ENCODE measurements at places on chromosomes 12 and 14. TPM values are rescaled to one million over a fixed set of nuclear protein-coding genes. Genes with fewer than 3 reads are reported as not detected.

- no peak for DNase-seq
These were observed 9.1 kb downstream of the PROX2 start for GRCh38 chr14:74866708-74867389.

- DNase-seq = no peak
These were observed 336.1 kb downstream of the BCL11B start for GRCh38 chr14:98935921-98936320.

- DNase-seq = no peak
These were observed 171.4 kb downstream of the PHETA1 start for GRCh38 chr12:111197376-111197944.

DNA sequence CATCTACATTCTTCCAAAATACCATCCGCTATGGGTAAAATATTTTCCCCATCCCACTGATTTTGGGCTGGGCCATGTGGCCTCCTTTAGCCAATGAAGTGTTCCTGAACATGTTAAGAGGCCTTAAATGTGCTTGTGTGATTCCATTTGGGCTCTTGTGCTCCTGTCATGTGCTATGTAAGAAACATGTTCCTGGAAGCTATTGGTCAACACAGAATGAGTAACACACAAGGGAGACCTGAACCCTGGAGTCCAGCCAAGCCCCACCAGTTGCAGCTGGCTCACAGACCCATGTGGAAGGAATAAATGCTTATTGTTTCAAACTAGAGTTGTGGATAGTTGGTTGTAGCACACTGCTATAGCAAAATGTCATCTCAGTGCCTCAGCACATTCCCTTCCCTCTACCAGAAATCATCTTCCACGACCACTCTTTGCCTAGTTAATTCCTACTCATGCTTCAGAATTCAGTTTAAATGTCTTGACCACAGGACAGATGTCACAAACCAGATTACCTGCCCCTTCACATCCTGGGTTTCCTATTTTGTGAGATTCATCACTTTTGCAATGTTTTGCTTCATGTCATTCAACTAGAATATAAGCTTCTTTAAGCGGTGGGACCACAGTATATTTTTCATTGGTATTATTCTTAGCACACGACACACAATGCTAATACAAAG is 217.3 kb upstream of the EEA1 start:
- DNase-seq = peak; percentile 86

GRCh38 chr12:114993165-114993564 is 309.2 kb upstream of the TBX3 start:
- no peak for DNase-seq

ZFYVE26 gene
- 26.0 TPM for total RNA-seq

C12orf50 gene
- not detected for total RNA-seq

GRCh38 chr12:84085046-84085445 is 827.6 kb downstream of the SLC6A15 start:
- DNase-seq = no peak

GRCh38 chr14:20434701-20435581 is 1.0 kb downstream of the KLHL33 start:
- DNase-seq = no peak

GRCh38 chr14:100340423-100340813 is 17.3 kb downstream of the SLC25A47 start:
- DNase-seq = no peak

Measured in renal cortical epithelial cell (primary cell).